Activated CD8-positive, alpha-beta memory T cell treated with anti-CD3 and anti-CD28 coated beads for 48 hours (primary cell): ENCODE measurements at places on chromosomes 2 and 18.

DNA sequence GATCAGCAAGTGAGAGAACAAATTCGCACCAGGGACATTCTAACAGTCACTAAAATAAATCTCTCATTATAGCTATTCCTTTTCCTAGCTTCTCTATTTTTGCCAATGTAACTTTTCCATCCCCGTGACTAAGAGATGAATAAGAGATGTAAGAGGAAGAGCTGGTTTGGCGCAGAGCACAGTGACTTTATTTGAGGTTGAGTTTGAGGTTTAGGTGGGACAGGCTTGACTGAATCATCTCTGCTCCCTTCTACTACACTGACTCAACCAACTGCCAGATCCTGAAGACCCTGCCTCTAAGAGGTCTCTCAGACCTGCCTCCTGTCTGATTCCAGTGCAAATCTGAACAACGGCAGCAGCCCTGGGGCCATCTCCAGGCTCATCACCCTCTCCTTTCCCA is 28.0 kb downstream of the RFX8 start:
- no peak for DNase-seq

GRCh38 chr18:76564655-76565237 is 69.7 kb upstream of the ZNF516 start:
- DNase-seq, result no peak

DNA sequence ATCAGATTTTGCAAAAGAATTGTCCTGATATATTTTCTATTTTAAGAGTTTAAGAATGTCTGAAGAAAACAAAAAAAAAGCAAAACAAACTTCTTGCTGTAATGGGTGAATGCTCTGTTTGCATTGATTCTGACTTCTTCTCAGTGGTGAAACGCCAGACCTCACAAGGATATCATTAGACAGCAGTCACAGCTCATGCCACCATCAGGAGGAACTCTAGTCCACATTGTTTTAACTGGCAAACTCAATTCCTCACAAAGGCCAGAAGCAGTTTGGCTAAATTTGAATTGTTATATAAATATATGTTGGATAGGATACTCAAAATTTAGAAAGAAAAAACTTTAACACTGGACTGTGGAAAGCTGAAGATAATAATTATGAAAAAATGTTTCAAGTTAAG is 89.4 kb downstream of the DOK6 start:
- no peak for DNase-seq

DNA sequence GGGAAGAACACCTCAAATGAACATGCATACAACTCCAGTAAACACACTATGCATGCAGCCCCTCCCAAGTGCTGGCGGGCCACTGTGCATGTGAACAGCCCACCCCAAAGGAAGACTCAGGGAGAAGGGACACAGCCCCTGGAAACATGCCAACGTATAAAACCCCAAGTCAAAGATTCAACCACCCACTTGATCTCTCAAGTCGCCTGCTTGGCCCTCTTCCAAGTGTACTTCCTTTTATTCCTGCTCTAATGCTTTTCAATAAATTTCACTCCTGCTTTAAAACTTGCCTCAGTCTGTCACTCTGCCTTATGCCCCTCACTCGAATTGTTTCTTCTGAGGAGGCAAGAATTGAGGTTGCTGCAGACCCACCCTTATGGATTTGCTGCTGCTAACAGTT is 139.1 kb downstream of the C1D start:
- DNase-seq, result no peak

DNA sequence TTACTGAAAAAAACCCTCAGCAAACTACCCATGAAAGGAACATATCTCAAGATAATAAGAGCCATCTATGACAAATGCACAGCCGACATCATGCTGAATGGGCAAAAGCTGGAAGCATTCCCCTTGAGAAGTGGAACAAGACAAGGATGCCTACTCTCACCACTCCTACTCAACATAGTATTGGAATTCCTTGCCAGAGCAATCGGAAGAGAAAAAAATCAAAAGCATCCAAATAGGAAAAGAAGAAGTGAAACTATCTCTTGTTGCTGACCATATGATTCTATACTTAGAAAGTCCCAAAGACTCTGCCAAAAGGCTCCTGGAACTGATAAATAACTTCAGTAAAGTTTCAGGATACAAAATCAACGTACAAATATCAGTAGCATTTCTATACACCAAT is 40.6 kb upstream of the MSTN start:
- no peak for DNase-seq

DNA sequence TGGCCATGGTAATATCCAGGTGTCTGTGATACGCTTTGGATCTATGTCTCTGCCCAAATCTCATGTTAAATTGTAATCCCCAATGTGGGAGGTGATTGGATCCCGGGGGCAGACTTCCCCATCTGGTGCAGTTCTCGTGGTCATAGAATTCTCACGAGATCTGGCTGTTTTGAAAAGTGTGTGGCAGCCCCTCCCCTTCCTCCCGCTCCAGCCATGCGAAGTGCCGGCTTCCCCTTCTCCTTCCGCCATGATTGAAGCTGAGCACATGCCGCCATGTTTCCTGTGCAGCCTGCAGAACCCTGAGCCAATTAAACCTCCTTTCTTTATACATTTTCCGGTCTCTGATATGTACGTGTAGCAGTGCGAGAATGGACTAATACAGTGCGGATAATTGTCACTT is 42.5 kb downstream of the GPC1 start:
- no peak for DNase-seq

GRCh38 chr2:65634304-65634703 is 201.9 kb upstream of the SPRED2 start:
- no peak for DNase-seq

- DNase-seq, result no peak
Observed at GRCh38 chr2:127562936-127563335, 27.5 kb downstream of the MYO7B start.

DNA sequence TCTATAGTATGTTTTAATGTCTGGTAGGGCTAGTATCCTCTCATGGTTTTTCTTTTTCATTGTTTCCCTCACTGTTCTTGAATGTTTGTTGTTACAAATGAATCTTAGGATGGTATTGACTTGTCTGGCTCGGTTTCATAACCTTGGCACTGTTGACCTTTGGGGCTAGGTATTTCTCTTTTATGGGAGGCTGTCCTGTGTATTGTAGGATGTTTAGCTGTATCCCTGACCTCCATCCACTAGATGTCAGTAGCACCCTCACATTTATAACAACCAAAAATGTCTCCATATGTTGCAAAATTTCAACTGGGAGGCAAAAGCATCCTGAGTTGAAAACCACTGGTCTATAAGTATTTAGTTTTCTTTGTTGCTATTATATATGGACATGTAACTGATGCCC is 7.0 kb upstream of the AOX1 start:
- no peak for DNase-seq

- DNase-seq, result no peak
Observed at GRCh38 chr2:238693337-238694093, 154.4 kb upstream of the TWIST2 start.

GRCh38 chr2:165002638-165003037 is 47.3 kb upstream of the SLC38A11 start:
- DNase-seq, result no peak

DNA sequence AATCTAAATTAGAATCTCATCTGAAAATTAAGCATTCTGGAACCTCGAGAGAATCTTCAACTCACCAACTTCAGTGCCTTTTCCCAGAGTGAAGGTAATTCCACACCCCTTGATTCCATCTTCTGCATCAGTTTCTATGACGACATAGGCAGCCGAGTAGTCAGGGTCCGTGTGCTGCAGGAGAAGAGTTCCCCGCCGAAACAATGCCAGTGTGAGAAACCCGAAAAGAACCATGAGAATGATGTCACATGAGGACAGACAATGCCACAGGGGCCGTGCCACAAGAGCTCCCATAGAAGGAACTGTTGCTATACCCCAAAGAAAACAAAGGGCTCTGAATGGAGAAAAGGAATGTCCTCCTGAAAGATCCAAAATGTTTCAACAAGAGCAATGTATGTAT is 6.0 kb downstream of the ENOSF1 start:
- no peak for DNase-seq
